ENCODE measurements at places on chromosomes 6 and 20.

- no peak for DNase-seq
These were observed 81.7 kb upstream of the PAX1 start for GRCh38 chr20:21623781-21624094.

GRCh38 chr6:63859528-63859927 lies 223.9 kb downstream of the PHF3 start:
- no peak for DNase-seq

DNA sequence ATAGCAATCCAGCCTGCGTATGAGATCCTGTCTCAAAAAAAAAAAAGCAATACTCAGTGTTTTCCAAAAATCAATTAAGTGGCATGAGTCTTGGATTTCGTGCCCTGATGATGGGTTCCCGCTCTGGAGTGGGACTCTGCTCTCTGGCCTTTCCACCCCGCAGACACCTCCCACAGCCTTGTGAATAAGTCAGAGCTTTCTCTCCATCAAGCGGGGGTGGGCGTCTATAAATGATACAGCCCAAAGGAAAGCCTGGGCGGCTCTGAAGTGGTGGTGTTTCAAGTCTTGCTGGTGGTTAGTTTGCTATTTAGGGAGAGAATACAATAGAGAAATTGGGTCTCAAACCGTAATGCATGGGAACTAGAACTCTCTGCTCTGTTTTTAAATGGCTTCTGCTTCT lies 52.5 kb upstream of the TAGAP start:
- no peak for DNase-seq

DNA sequence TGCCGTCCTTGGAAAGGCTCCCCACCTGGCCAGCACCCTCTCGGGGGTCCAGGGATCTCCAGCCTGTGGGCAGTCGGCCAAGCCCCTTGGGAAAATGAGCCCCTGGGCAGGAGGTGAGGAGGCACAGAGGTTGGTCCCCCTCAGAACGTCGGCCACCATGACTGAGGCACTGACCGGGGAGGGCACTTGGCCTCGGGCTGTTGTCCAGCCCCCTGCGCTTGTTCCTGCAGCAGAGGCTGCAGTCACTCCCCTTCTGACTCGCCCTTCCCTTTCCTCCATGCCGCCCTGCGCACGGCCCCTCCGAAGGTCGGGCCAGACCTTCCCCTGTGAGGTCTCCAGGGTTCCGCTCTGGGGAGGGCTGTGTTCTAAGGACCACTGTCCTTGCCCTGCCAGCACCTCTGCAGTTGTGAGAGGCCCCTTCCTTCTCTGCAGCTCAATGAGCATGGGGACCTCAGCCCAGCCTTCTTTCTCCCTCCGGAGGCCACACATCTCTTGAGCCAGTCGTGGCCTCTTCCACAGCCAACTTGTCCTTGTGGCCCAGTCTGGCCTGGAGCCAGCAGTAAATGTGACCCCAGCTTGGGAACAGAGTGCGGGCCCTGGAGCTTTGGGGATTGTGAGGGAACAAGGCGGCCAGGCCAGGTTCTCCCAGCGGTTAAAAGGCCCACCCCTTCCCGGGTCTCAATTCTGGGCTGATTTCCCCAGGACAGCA lies 195.5 kb downstream of the DLL1 start:
- DNase-seq = no peak

- no peak for DNase-seq
These were observed 43.7 kb downstream of the NINL start for GRCh38 chr20:25541676-25542075.

- DNase-seq = no peak
These were observed 107.2 kb upstream of the CENPW start for GRCh38 chr6:126232671-126233070.

DNA sequence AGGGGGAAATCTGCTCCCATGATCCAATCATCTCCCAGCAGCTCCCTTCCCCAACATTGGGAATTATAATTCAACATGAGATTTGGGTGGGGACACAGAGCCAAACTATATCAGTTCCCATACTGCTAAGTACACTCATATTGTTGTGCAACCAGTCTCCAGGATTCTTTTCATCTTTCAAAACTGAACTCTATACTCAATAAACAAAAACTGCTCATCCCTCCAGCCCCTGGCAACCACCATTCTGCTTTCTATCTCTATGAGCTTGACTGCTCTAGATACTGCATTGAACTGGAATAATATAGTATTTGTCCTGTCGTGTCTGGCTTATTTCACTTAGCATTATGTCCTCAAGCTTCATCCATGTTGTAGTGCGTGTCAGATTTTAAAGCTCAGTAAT lies 42.9 kb downstream of the STX11 start:
- no peak for DNase-seq

GRCh38 chr20:59824711-59825562 lies 108.5 kb downstream of the SYCP2 start:
- no peak for DNase-seq

GRCh38 chr20:15561707-15562404 lies 1011.4 kb downstream of the KIF16B start:
- DNase-seq = no peak

- no peak for DNase-seq
These were observed 50.2 kb downstream of the INSM1 start for GRCh38 chr20:20417876-20418676.

DNA sequence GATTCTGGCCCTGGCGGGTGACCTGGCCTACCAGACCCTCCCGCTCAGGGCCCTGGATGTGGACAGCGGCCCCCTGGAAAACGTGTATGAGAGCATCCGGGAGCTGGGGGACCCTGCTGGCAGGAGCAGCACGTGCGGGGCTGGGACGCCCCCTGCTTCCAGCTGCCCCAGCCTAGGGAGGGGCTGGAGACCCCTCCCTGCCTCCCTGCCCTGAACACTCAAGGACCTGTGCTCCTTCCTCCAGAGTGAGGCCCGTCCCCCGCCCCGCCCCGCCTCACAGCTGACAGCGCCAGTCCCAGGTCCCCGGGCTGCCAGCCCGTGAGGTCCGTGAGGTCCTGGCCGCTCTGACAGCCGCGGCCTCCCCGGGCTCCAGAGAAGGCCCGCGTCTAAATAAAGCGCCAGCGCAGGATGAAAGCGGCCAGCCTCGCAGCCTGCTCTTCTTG lies 868 bp upstream of the SLC2A4RG start:
- DNase-seq = no peak

DNA sequence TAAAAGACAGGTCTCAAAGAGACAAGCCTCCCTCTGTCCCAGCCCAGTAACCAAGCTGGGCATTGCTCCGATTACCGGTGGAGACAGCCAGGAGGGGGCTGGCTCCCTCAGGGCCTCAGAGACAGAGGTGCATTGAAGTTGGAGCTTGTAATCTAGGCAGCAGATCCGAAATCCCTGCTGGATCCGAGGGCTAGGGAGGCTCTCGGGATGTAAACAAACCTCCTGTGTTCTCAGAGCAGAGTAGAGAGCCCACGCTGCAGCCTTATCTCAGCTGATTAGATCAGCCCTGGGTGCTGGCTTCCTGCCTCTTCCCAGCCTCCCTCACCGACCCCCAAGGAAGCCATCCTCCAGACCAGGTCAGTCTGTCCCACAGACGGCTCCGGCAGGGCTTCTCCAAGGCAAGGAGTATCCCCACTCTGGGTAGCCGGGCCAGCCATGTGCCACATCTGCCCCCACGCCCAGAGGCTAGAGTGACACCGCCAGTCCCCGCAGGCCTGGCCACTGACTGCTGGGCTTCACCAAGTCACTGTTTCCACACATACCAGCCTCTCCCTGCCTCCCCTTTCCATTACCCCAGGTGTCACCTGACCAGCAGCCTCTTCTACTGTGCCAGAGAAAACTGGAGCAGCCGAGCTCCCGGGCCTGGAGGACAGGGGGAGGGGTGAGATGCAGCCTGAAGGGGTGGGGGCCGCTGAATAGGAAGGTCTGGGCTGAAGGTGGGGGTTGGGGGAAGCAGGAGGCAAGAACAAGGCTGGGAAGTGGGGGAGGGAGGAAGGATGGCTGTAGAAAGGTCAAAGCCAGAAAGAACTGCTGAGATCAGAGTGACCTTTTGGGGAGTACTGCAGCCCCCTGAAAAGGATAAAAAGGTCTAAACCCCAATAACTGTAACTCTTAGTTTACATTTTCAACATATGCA lies 6.0 kb downstream of the SDC4 start:
- DNase-seq = no peak

DNA sequence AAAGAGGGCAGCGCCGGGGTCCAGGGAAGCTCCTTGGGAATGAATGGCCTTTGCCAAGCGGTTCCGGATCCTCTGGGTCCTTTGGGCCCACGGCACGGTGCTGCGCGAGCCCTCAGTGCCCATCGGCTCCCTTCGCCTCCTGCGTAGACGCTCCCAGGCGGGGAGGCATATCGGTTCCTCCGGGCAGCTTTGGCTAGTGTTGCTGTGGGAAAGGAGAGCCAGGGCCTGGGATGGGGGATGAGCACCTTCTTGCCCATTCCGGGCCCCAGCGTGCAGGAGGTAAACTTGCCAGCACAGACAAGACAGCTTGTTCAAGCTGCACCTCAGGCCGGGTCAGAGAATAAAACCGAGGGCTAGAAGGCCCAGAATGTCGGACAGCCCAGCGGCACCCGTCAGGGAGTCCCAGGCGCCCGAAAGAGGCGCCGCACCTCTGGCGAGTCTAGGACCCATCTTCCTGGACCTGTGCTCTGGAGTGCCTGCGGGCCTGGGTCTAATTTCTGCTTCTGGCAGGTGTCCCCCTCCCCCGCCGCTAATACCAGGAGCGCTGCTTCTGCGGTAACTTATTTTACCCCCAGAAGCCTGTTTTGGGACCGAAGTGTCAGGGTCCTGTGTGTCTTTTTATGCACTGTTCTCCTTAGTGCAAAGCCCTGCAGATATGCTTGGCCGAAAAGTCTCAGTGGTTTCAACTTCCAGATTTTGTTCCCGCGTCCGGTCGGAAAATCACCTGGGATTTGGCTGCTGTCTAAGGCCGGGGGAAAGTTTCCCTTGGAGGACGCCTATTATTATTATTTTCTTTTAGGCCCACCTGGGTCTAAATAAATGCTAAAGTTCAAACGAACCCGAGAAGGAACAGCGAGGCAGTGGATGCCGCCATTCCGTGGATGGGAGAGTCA lies 1.7 kb upstream of the TFAP2C start:
- no peak for DNase-seq

- DNase-seq = no peak
These were observed 694.6 kb downstream of the QKI start for GRCh38 chr6:164108869-164109769.

DNA sequence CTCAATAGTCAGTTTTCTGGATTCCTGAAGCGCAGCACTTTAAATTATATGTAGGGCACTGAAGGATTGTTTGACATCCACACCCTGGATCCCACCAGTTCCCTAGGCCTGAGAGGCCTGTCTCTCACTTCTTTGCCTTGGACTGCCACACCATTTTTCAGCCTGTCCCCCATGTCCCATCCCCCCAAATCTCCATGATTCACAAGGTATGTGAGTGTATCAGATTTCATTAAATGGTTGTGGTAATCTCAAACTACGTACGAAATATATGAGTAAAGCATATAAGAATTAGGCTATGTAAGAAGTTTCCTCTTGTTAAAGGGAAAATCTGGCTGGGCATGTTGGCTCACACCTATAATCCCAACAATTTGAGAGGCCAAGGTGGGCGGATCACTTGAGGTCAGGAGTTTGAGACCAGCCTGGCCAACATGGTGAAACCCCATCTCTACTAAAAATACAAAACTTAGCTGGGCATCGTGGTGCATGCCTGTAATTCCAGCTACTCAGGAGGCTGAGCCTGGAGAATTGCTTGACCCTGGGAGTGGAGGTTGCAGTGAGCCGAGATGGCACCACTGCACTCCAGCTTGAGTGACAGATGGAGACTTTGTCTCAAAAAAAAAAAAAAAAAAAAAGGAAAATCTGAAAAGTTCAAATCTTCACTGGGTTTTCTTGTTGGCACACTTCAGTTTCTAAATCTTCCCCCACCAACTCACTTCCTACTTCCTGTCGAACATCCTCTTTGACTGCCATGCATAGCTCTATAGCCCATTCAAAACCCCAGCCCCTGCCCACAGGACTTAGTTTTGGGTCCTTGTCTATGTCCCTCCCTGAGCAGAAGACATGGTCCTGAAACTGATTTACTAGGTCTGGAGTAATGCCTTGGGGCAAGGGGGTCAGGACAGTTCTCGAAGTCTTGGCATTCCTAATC lies 97.3 kb upstream of the SHLD1 start:
- no peak for DNase-seq

DNA sequence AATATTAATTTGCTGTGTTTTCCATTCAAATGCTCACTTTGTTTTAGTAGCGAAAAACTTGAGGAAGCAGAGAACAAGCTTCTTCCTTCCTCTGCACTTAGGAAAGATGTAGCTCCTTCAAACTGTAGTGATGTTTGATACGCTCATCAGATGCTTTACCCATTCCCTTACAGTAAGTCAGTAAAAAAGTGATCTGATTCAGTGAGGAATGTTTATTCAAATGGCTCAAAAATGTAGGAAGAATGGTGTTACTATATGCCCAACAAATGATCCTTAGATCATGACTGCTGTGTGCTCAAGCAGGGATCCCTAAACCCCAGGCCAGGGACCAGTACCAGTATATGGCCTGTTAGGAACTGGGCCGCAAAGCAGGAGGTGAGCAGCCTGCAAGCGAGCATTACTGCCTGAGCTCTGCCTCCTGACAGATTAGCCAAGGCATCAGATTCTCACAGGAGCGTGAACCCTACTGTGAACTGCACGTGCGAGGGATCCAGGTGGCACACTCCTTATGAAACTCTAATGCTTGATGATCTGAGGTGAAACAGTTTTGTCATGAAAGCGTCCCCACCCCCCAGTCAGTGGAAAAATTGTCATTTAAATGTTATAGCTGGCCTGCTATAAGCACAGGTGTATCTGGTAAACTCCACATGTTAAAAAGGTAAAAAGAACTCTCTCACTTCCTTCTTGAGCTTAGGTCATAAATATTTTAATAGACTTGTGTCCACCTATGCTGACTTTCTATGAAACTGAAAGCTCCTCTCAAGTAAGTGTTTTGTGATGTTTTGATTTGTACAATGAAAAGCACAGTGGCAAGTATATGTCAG lies 187.2 kb downstream of the FOXC1 start:
- no peak for DNase-seq

GRCh38 chr6:144630857-144631256 lies 345.7 kb downstream of the UTRN start:
- DNase-seq = no peak

- no peak for DNase-seq
These were observed 38.1 kb downstream of the HTR1B start for GRCh38 chr6:77425216-77425615.

GRCh38 chr6:43698584-43699349 lies 11.2 kb upstream of the MRPS18A start:
- DNase-seq = no peak

DNA sequence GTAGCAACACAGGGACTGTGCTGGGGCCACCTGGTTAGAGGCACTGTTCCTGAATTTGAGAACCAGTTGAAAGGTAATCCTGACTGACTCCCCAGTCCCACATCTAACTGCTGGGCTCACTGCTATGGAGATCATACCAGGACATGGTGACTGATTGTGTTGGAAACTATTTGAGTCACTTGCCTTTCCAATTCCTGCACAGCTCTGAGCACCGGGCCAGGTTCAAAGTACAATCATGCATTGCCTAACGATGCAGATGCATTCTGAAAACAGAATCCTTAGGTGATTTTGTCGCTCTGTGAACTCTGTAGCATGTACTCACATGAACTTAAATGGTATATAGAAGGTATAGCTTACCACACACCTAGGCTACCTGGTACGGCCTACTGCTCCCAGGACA lies 215.3 kb downstream of the BMP7 start:
- DNase-seq = no peak

Data from NCI-H1417 treated with DMSO at 0.1 percent for 48 hours (cell line).